Purkinje cell (primary cell): ENCODE measurements at places on chromosomes 12 and 14. TPM values are rescaled to one million over a fixed set of nuclear protein-coding genes. Genes with fewer than 3 reads are reported as not detected.

Gene PPP1R1A
- 13.8 and 22.1 TPM in 2 replicates for polyA plus RNA-seq

Gene DPY19L2
- 9.6 and 11.5 TPM in 2 replicates for polyA plus RNA-seq

Gene GNB3
- polyA plus RNA-seq = 0.29 and 1.1 TPM in 2 replicates

Gene AQP2
- polyA plus RNA-seq = not detected in 2 replicates

Gene CLEC4C
- polyA plus RNA-seq = not detected in 2 replicates

Gene DLK1
- polyA plus RNA-seq = not detected in 2 replicates
